ENCODE measurements at places on chromosomes 11 and 22.
A peak's percentile ranks its signal among the peaks of the same experiment; 100 is the strongest.

DNA sequence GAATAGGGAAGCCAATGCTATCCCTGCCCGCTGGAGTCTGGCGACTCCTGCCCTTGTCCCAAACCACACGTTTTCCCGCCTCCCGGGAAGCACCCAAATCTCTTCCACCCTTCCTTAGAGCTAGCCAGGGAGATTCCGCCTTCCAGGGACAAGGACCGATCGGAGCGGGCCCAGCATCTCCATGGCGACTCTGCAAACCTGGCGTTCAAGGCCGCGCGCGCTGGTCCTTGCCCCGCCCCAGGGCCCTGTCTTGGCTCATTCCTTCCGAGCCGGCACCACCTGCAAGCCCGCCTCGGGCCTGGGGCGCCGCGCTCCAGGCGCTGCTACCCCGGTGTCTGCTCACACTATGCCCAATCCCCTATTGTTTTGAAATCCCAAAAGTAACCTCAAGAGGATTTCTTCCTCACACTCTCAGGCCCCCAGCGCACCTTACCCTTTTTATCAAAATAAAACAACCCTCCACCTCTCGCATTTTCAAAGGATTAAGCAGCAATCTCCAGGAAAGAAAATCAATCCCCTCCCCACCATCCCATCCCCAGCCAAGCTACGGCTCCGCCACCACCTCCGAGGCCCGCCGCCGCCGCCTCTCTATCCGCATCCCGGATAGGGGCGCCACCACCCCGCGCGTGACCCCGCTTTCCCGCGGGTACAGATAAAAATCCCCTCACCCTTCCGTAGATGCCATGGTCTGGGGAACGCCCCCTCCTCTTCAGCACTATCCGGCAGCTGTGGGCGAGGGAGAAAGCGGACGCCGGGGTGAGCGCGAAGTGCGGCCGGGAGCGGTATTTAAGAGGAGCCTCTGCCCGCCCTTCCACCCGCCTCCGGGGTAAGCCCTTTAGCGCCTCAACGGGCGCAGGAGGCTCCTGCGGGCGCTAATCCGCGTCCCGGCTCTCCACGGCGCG lies 825 bp downstream of the SLC1A2 start:
- peak; percentile 4 for DNase-seq

GRCh38 chr22:38820020-38820419 lies 23.8 kb downstream of the NPTXR start:
- DNase-seq = no peak

GRCh38 chr22:25774575-25775026 lies 32.6 kb downstream of the MYO18B start:
- DNase-seq = no peak

GRCh38 chr11:133492895-133493294 lies 39.4 kb downstream of the OPCML start:
- DNase-seq = no peak

GRCh38 chr11:2521081-2521732 lies 76.4 kb downstream of the KCNQ1 start:
- DNase-seq = no peak

- DNase-seq = peak; percentile 43
Measured at GRCh38 chr11:46277313-46277621, 195 bp upstream of the CREB3L1 start.

Measured in inflammatory macrophage treated with lipopolysaccharide for 4 hours (primary cell).